ENCODE measurements at places on chromosomes 5 and 9.

- DNase-seq, result no peak
Measured at GRCh38 chr9:126126807-126127206, 199.8 kb upstream of the MVB12B start.

DNA sequence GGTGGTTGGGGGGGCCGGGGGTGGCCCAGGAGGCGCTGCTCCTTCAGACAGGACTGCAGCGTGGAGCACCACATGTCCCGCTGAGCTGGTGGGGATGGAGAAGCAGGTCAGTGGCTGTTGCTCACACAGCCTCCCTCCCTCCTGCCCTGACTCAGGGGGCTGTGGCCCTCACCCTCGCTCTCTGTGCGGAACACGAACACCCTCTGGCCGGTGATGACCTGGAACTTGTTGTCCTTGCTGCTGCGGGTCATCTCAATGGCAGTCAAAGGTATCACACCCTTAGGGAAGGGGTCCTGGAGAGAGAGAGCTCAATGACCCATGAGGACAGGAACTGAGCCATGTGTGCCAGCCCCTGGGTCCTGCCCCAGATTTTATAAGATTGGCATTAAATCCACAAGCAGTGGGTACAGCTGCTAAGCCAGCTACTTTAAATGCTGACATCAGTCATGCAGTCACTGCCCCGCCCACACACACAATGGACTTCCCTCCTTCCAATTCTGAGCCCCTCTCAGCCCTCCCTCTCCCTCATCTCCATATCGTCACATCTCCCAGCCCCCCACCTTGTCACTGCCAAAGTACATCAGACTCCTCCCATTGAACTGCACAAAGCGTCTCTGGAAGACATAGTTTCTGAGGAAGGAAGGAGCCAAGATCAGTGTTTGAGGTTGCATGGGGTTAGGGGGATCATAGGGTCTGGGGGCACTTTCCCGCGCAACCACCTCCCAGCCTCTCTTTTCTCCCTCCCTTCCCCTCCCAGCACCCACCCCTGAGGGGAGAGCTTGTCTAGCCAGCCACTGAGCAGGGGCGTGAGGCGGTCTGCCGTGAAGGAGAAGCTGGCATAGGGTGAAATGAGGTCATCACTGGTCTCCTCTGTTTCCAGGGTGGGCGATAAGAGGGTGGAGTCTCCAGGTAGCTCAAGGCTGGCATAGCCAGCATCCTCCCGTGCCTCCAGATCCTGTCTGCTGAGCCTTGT lies 8.9 kb downstream of the ARAP3 start:
- DNase-seq, result no peak

DNA sequence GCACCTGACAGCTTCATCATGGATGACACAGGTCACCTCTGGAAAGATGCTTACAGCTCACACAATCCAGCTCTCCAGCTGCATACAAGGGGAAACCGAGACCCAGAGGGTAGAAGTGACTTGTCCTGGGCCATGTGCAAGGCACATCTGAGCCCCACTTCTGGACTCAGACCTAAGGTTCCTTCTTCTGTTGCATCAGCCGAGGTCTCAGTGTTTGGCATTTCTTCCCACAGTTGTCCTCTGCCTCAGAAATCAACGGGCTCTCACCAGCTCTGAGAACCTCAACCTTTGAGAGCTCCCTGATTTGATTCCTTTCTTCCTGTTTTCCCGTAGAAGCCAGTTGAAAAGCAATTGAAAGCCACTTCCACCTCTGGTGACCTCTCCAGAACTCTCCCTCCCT lies 38.7 kb upstream of the COL15A1 start:
- no peak for DNase-seq

- no peak for DNase-seq
Measured at GRCh38 chr9:133845440-133845839, 107.3 kb upstream of the SARDH start.

DNA sequence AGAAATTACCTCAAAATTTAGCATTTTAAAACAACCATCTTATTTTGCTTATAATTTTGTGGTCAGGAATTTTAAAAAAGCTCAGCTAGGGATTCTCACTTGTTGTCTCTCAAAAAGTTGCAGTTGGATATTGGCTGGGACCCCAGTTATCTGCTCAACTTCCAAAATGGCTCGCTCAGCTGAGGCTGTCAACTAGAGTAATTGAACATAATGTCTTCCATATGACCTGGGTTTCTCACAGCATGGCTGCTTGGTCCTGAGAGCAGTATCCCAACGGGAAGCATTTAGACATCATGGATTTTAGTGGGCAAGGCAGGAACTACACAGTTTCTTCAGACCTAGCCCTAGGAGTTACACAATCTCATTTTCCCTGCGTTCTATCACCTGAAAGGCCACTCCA lies 63.6 kb upstream of the SPEF2 start:
- no peak for DNase-seq

DNA sequence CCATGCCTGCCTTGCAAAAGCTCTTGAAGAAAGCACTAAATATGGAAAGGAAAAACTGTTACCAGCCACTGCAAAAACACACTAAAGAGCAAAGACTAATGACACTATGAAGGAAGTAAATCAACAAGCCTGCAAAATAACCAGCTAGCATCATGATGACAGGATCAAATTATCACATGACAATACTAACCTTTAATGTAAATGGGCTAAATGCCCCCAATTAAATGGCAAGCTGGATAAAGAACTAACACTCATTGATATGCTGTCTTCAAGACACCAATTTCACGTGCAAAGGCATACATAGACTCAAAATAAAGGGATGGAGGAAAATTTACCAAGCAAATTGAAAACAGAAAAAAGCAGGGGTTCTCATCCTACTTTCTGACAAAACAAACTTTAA lies 231.8 kb upstream of the RGMB start:
- DNase-seq, result no peak

GRCh38 chr9:114820776-114821501 lies 15.1 kb upstream of the TNFSF15 start:
- DNase-seq, result no peak

GRCh38 chr5:157800137-157800536 lies 56.6 kb downstream of the LSM11 start:
- DNase-seq, result no peak

GRCh38 chr9:18791074-18791473 lies 241.9 kb downstream of the SAXO1 start:
- no peak for DNase-seq

- DNase-seq, result no peak
Measured at GRCh38 chr5:40080191-40080590, 599.5 kb upstream of the PTGER4 start.

GRCh38 chr9:5708414-5708813 lies 79.5 kb downstream of the RIC1 start:
- no peak for DNase-seq

DNA sequence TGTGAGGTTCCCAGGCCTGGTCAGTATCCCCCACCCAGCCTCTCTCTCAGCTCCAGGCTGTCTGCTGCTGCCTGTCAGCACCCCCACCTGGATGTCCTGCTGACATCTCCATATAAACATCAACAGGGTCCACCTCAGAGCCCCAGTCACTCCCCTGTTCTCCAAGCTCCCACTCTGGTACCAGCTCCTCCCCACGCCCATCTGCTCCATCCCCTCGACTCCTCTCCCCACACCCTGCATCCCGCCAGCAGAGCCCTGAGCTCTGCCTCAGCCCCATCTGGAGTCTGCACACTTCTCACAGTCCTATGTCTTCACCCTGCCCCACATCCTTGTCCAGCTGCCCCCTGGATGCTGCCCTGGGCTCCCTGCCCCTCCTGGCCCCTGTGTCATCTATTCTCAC lies 67.7 kb upstream of the LRRTM2 start:
- DNase-seq, result no peak

DNA sequence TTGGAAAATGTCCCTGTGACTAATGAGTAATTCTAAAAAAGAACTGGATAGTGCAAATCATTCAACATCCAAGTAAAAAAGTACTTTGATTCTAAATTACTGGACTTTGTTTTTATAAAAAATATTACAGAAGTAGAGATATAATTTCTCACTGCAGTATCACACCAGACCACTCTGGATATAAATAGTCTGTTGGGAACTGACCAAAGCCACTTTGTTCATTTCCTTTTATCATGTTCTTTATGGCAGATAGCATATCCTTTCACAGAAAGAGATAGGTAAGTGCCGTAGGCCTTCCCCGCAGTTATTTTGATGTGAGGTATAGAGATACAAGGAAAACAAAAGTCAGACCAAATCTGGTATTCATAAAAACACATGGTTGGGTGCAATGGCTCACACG lies 827.4 kb upstream of the GRAMD2B start:
- DNase-seq, result no peak

DNA sequence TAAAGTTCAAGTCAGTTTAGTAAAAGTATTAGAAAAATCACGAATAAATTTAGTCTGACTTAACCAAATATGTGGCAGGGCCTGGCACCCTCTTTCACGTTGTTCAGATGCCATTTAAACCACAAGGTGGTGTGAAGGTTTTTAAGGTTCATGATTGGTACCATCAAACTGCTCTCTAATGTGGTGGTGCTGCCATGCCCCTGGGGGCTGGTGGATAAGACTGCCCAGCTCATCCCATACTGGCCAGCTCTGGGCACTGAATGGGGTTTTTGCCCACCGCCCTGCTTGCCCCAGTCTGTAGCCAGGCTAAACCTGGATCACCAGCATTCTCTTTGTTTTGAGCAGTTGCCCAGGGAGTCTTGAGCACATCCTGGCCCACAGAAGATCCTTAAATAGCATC lies 159.3 kb downstream of the GABBR2 start:
- DNase-seq, result no peak

GRCh38 chr5:67878933-67879332 lies 336.6 kb upstream of the PIK3R1 start:
- no peak for DNase-seq

- DNase-seq, result no peak
Measured at GRCh38 chr5:91386120-91386519, 3.0 kb upstream of the ARRDC3 start.

DNA sequence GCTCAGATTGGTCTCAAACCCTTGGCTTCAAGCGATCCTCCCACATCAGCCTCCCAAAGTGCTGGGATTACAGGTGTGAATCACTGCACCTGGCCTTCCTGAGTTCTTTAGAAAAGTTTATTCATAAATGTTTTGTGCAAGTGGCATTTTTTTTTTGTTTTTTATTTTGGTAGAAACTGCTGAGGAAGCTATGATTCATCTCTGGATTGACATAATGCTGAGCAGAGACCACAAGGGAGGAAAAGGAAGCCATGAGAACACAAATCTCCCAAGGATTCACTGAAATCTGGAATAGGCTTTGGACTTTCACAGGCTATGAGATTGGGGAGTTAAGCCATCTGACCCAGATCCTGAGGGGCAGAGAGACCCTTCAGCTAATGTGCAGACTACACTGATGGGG lies 3.4 kb upstream of the SLC46A2 start:
- no peak for DNase-seq

GRCh38 chr9:92794426-92794825 lies 29.8 kb upstream of the BICD2 start:
- no peak for DNase-seq

- DNase-seq, result peak; percentile 86
Measured at GRCh38 chr9:117403848-117404247, 11.0 kb downstream of the ASTN2 start.

- DNase-seq, result peak; percentile 94
Measured at GRCh38 chr9:81517954-81518353, 171.4 kb downstream of the TLE1 start.

DNA sequence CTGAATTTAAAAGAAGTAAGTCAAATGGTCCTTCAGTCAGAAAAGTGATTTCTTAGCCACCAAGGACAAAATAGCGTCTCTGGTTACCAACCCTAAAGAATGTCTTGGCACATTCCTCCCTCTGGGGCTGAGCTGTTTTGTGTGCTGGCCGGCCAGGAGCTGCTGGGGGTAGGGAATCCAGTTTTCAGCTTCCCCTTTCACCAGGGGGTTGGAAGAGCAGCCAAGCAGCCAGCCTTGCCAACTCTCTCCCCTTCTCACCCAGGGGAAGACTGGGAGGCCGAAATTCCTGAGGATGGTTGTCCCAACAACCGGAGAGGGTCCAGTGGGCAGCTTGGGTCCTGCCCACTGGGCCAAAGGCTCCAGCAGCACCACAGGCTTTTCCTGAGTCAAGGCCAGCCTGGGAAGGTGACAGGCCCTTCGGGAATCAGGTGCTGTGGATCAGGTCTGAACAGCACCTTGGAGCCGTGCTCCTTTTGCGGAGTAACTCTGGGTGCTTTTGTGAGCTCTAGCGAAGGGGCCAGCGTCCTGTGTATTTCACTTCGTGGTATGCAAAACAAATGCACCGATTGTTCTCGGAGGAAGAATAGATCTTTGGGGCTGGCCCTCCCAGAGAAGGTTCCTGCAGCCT lies 4.2 kb downstream of the WWC1 start:
- no peak for DNase-seq

GRCh38 chr9:76654575-76654974 lies 109.7 kb upstream of the PCA3 start:
- DNase-seq, result no peak

- DNase-seq, result no peak
Measured at GRCh38 chr9:25117791-25118190, 560.5 kb downstream of the TUSC1 start.

DNA sequence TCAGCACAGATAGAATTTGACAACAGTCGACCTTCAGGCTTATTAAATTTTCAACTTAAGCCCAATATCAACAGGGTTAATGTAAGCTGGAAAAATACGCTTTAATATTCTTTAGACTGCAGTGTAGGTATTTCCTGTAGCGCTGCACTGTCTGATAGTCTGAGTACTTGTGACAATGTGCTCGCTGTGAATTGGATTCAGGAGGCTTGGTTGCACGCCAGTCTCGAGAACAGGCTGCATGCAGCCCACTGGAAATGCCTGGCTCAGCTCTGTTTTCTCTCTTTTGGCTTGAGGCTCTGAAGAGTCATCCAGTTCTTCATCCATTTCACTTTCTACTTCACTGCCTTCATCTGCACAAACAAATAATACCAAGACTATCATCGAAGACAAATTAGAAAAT lies 300.9 kb downstream of the RFX3 start:
- no peak for DNase-seq

DNA sequence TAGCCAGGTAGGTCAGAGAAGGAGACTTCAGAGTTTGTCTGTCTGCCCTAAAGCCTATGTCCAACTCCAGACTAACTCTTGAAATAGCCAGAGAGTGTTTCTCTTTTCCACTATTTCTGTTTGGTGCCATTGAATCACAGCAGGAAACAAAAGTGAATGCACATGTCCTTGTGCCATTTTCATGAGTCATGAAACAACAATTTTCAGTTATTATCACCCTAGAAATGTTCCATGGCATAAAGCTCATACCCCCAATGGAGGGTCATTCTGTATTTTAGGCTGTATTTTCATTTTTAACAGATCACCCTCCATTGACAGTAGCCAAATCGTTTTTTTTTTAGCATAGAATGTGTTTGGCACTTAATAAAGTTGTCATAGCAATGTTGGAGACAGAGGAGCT lies 124.7 kb downstream of the PAPPA start:
- no peak for DNase-seq

DNA sequence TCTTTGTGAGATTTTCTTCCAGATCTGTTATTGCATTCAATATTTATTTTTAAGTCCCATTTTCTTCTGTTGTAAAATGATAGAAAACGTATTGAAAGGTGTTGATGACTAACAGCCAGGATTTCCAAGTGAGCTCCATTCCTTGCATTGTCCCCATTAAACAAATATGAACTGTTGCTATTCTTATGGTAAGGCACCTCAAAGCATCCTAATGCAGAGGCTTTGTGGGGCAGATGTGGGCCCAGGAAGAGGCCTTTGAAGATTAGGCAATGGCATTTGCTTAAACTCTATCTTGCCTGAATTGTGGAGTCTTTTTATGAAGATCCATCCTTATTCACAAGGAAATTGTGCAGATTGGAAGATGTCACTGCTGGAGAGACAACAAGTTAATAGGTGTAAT lies 38.9 kb downstream of the NTRK2 start:
- DNase-seq, result no peak

- DNase-seq, result no peak
Measured at GRCh38 chr5:59874675-59875074, 18.9 kb downstream of the PDE4D start.

All from NCI-H1105 treated with DMSO at 0.1 percent for 48 hours (cell line).